ENCODE measurements at places on chromosomes 13 and 19. TPM values are rescaled to one million over a fixed set of nuclear protein-coding genes. Genes with fewer than 3 reads are reported as not detected.

DNA sequence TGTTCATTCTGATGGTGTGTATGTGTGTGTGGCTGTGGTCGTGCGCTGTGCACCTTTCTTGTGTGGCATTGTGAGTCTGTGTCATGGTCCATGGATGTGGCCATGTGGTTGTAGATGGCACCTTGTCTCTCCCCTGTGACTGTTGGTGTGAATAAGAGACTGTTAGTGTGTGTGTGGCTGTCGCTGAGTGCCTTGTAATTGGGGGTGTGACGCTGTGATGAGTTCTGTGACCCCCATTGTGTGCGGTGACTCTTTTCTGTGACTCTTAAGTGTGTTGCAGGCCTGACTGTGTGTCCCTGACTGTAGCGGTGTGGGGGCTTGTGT lies 804 bp downstream of the PLPPR2 start:
- no peak for DNase-seq

GRCh38 chr19:46413262-46414031 lies at the start of gene CCDC8:
Gene CCDC8, minus strand, starts transcription at chr19:46413564. Its CDS starts 754 bp downstream, at chr19:46412810.
- DNase-seq, result peak; percentile 97

DNA sequence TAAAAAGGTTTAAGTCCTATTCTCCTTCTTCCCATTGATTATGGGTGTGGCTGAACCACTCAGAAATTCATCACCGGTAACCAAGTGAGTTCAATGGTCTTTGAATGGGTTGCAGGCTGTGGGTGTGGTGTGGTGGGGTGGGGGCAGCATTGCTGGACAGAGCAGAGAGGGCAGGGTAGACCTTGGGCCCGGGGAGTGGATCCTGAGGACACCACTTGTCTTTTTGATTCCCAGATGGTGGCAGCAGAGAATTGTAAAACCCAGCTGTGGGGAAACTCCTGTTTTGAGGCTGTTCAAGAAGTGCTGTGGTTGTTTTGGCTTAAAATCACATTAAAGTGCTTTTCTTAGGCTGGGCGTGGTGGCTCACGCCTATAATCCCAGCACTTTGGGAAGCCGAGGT lies 45.8 kb upstream of the RGCC start:
- peak; percentile 64 for DNase-seq

Gene TNFSF13B
- polyA plus RNA-seq, result 6.8 TPM

DNA sequence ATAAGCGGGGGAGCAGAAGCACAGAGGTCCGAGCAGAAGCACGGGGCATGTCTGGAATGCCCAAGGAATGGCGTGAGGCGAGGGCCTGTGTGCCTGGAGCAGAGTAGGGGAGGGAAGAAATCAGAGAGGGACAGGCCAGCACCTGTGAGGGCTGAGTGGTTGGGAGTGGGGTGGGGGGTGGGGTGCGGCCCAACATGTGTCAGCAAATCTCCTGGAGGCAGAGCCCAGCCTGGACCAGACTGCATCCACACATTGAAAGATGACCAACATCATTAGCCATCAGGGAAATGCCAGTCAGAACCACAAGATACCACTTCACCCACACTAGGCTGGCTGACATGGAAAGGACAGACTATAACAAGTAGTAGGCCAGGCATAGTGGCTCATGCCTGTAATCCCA lies 11.2 kb downstream of the CLASRP start:
- no peak for DNase-seq

Gene MEX3D
- 42.8 TPM for polyA plus RNA-seq
